Stimulated activated CD8-positive, alpha-beta memory T cell treated with anti-CD3 and anti-CD28 coated beads, Interleukin-12 subunit alpha, Interleukin-12 subunit beta, amount 100 ng/mL, for 4 hours (primary cell): ENCODE measurements at places on chromosomes 7 and 10.

DNA sequence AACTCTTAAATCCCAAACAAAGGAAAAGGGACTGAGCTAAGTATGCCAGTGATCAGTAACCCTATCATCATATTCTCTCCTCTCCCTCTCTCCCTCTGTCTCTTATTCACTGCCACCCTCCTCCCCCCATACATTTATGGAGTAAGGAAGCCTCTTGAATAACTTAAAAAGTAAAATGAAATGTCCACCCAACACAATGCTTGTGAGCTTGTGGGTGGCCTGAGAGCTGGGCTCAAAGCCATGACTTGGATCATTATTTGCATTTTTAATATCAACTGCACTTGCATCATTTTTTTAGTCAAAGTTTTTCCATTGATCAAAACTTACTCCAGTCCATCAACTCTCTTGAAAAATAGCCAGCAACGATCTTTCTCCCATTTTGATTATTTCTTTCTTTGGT, 46.8 kb downstream of the FAM107B start:
- no peak for DNase-seq

DNA sequence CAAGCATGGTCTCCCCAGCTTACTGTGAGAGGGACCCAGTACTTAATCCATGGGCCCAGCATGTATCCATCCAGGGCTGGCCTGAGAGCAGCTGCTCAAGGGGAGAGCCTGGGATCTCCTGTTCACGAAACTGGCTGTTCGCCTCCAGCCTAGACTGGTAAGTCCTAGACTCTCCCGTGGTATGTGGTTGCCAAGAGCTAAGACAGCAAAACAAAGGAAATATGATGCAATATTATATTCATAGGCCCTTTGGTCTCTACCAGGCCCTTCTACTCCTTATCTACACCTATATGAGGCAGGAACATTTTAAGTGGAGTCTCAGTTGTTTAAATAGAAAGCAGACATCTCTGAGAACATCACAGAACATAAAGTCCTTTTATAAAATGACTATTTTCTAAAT, 28.9 kb upstream of the STK17A start:
- DNase-seq = no peak

- DNase-seq = no peak
Measured at GRCh38 chr10:92811986-92812385, 36.3 kb upstream of the EXOC6 start.

DNA sequence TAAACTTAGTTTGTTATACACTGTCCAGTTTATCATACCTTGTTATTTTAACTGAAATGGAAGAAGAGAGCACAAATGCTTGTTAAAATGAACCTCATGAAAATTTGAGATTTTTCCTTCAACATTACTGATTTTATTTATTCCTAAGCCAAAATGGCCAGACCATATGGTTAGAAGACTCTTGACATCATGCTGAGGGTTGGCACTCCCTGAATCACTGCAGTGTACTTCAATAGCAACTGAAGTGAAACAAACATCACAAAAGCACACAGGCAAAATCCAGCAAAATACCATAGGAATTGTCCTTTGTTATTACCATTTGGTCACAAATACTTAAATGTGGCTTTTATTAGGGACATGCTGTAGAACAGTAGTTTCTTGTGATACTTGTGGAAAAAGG, 347.8 kb downstream of the NXPH1 start:
- no peak for DNase-seq

DNA sequence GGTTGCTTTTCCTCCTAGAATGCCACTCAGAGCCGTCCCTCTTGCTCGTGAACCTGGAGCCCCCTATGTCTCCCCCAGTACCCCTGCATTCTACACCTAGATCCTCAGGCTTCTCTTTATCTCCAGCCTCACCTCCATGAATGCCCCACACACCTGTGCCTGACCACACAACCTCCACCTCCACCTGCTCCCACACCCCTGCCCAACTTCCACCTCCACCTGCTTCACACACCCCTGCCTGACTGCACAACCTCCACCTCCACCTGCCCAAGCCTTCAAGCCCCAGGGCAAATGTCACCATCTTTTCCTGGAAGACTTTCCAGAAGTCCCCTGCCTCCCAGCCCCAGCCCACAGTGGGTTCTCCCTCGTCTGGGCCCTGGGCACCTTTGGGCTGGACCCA, 6.9 kb upstream of the LFNG start:
- DNase-seq = no peak

GRCh38 chr7:92992483-92992882, 125.3 kb downstream of the SAMD9 start:
- DNase-seq = no peak

GRCh38 chr10:102485093-102485784, 17.3 kb downstream of the ACTR1A start:
- DNase-seq = no peak

GRCh38 chr10:2790396-2791188, 276.8 kb upstream of the PFKP start:
- no peak for DNase-seq

- no peak for DNase-seq
Measured at GRCh38 chr7:105776068-105776790, 100.2 kb downstream of the ATXN7L1 start.

GRCh38 chr10:60314069-60314940, 75.4 kb downstream of the ANK3 start:
- DNase-seq = no peak

DNA sequence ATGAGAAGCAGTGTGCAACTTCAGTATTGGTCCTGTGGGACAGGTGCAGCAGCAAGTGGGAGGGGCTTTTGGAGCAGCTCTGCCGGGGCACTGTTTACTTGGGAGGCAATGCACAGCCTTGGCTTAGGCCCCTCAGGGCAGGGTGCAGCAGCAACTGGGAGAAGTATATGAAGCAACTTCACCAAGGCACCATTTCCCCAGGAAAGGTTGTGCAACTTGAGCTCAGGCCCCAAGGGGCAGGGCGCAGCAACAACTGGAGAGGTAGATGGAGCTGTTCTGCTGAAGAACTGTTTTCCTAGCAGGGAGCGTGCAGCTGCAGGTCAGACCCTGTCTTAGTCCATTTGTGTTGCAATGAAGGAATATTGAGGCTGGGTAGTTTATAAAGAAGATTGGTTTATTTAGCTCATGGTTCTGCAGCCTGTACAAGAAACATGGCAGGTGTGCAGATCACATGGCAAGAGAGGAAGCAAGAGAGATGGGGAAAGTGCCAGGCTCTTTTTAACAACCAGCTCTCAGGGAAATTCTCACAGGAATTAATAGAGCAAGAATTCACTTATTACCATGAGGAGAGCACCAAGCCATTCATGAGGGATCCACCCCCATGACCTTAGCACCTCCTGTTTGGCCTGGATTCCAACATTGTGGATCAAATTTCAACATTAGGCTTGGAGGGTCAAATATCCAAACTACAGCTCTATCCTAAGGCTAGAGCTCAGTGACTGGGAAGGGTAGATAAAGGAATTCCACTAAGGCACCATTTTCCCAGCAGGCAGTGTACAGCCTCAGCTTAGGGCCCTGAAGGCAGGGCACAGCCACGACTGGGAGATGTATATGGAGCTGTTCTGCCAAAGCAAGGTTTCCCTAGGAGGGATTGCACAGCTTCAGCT, 10.9 kb downstream of the GPR141 start:
- no peak for DNase-seq

DNA sequence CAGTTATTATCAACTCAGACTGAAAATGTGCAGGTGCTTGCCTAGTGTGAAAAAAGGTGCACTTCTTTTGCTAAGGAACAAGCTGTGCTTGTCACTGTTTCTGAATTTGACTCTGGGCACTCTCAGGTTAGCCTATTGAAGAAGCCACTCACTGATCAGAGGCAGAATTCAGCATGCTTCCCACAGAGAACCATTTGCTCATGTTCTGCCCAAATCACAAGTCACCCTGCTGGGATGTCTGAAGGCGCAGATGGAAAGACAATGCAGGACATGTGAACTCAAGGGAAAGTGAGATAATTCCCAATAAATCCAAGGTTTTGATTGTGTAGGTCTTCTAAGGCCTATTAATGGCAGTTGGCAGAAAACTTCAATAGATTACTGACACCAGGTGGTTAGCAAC, 47.8 kb upstream of the CSTF2T start:
- DNase-seq = no peak

DNA sequence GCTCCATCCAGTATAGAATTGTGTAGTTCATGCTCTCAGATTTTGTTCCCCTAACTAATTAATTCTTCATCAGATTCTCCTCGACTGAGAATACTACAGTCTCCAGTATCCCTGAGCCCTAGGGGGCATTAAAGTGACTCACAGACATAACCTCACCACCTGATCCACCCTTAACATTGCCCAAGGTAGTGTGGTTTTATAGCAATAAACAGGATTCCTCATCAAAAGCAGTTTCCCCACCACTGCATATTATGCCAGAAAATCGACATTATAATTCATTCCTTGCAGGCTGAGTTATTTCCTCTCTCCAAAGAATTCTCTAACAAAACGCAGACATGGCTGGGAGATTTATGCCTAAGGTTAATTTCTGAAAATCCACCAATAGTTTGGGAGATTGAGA, 1402.5 kb upstream of the CELF2 start:
- no peak for DNase-seq

GRCh38 chr10:25117757-25118156, 57.0 kb upstream of the GPR158 start:
- no peak for DNase-seq

- DNase-seq = peak; percentile 15
Measured at GRCh38 chr7:100483722-100484672, at the start of gene NYAP1. NYAP1 (plus strand) TSS chr7:100483927; CDS start chr7:100485312, 1,385 bp downstream.

DNA sequence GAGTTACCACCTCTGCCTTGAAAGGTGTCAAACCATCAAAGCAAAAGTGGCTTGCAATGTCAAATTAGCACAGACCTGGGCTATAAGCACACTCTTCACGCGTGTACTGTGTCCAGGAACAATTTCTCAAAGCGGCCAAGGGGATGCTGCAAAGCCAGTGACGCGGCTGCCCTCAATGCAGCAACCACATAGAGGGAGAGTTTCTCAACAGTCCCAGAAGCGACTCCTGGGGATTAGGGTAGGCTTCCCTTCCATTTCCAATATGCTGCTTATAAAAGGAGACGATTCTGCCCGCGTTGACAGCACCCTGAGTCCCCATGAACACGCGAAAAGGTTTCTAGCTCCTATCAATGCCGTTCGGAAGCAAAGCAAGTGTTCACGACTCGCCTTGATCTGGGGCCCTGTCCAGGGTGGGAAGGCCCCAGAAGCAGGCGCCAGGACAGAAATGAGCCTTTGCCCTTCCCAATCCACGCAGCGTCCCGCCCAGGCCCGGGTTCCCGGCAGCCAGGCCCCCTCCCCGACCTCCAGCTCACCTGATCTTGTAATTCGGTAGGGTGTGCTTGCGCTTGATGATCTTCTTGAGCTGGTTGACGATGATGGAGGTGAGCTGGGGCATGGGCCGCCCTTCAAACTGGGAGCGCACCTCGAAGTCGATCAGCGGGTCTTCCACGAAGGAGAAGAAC, 1.3 kb downstream of the PDZD8 start:
- DNase-seq = peak; percentile 6

- no peak for DNase-seq
Measured at GRCh38 chr7:132573251-132573955, 2.9 kb downstream of the PLXNA4 start.

GRCh38 chr7:30027740-30028215, 434 bp upstream of the PLEKHA8 start:
- no peak for DNase-seq

- DNase-seq = no peak
Measured at GRCh38 chr7:5363729-5364128, 59.9 kb downstream of the TNRC18 start.

GRCh38 chr10:3720228-3721019, 64.6 kb downstream of the KLF6 start:
- DNase-seq = no peak

- DNase-seq = no peak
Measured at GRCh38 chr7:30430777-30431176, 47.8 kb downstream of the NOD1 start.

DNA sequence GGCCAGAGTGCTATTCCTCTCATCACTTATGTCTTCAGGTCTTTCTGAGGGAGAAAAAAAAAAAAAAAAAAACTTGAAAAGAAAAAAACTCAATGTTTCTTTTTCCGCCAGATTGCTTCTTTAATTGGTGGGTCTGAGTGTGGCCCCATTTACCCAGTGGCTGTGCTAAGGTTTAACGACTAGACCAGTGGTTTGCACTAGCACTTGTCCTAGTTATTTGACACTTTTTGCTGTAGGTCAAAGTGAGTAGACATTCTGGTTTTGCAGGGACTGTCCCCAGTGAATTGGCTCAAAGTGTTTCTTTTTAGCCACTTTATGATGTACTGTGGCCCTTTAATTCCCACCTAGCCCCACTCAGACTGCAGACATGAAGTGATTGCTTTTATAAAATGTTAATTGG, 273.3 kb downstream of the PTEN start:
- no peak for DNase-seq

DNA sequence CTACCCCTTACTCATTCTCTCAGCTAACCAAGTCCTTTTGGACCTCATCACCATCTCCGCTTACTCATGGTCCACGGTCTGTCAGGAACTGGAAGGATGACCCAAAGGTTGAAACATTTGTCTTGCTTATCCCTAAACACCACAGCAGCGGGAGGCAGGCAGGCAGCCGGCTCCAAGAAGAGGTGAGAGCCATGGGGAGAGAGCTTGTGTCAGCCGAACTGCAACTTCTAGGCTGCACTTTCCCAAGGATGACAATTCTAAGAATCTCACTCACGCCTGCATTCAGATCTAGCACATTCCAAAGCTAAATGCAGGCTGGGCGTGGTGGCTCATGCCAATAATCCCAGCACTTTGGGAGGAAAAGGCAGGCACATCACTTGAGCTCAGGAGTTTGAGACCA, 86.0 kb downstream of the SPDYE5 start:
- no peak for DNase-seq

DNA sequence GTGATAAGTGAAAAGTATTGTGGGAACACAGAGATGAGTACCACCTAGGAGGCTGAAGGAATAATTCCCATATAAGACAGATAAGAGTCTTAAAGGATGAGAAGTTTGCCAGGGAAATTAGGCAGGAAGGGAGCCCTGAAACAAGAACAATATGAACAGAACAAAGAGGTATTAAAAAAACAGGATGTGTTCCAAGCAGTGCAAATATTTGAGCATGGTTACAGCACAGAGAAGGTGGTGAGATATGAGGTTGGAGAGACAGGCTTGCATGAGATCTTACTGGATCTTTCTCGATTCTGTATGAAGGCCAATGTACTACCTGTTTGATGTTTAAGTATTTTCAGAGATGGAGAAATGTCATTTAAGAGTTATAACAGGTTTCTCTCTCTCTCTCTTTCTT, 20.3 kb downstream of the TAC1 start:
- DNase-seq = no peak

GRCh38 chr7:46490406-46490805, 569.3 kb upstream of the IGFBP3 start:
- no peak for DNase-seq

DNA sequence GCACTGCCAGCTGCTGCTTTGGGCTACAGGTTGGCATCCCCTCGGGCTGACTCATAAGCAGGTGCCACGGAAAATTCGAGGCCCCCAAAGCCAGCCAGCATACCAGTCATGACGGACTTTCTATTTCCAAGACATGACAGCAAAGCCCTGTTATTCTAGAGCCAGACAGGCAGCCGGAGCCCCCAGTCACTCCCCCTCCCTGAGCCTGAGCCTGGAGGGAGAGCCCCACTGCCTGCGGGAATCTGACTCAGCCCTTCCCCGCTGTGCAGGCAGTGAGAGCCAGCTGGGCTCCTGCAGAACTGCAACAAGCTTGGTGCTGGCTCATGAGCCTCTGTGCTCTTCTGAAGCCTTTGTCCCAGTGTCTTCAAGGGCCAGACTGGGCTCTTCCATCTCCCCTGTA, 15.8 kb downstream of the BTBD16 start:
- no peak for DNase-seq

GRCh38 chr10:5490032-5490431, 9.3 kb downstream of the CALML5 start:
- no peak for DNase-seq
